ENCODE measurements at places on chromosomes 4 and X.
A peak's percentile ranks its signal among the peaks of the same experiment; 100 is the strongest.

GRCh38 chrX:129900054-129900453 is 5.9 kb upstream of the UTP14A start:
- DNase-seq = no peak

DNA sequence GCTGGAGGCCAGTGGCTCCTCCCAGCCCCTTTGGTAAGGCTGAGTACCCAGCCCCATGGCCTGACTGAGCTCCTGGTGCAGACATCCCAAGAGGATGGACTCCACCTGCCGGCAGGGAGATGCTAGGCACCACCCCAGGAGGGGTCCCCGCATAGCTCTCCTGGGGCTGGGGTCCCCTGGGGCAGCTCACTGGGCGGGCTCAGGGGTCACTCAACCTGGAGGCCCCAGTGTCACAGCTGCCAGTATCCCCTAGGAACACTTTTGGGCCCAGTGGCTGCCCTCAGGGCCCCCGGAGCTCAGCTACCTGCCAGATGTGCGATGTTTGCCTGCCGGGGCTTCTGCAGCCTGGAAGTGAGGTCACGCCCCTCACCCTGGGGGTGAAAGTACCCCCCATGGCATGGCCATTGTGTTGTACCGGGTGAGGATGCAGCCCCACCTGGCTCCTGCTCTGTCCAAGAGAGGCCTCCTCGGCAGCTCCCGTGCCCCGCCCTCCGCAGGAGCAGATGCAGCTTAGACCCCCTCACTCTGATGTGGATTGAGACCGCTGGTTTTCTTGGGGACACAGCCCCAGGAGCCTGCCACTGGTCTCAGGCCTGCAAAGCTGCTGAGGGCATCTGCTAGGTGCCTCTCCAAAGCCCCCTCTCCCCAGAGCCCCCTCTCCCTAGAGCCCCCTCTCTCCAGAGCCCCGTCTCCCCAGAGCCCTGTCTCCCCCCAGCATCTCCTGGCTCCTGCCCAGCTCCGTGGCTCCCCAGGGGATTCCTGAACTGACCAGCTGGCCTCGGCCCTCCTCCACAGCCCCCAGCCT is 6.7 kb upstream of the HGFAC start:
- no peak for DNase-seq

DNA sequence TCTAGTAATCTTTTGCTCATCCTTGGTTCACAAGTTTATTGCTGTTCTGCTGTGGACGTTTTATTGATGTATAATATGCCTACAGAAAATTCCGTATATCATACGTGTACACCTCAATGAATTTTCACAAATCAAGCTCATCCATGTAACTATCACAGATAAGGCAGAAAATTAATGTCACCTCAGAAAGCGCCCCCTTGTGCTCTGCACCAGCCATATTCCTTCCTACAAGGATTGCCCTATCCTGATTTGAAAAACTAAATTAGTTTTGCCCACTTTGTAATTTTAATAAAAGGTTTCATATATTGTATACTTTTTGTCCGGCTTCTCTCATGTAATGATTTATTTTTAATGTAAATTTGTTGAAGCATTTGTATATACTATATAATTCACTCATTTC is 390.8 kb downstream of the ADGRL3 start:
- DNase-seq = no peak

- no peak for DNase-seq
These were observed 112.9 kb downstream of the MBNL3 start for GRCh38 chrX:132375941-132376340.

DNA sequence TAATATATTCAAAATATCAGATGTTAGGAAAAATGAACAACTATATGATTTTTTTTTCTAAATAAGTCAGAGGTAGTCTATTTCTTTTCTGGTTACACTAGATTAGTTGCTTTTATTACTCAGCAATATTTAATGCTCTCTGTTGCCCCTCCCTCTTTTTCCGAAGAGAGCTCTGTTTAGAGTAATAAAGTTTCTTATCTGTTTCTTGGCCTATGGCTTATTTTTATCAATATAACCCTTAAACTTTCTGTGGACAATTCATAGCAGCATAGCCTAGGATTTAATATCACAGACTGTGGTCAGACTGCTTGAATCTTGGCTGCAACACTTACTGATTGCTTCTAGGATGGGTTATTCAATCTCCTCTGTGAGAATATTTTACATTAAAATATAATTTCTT is 2315.4 kb upstream of the AGA start:
- no peak for DNase-seq

DNA sequence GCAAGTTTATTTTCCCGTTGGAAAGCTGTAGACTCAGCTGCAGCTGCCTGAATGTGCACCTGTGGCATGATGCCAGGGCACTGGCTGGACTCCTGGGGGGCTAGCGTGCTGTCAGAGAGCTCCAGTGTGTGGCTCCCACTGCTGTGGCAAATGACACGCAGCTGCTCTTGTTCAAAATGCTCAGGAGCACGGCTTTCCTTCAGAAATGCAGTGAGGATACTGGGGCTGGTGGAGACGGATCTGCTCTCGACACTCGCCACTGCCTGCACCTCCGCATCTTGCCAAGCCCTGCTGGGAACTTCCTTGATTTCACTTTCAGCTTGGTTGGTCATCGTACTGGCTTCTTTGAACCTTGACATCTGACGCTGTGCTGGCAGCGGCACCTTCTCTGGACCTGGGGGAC is 58.7 kb downstream of the GPRIN3 start:
- no peak for DNase-seq

DNA sequence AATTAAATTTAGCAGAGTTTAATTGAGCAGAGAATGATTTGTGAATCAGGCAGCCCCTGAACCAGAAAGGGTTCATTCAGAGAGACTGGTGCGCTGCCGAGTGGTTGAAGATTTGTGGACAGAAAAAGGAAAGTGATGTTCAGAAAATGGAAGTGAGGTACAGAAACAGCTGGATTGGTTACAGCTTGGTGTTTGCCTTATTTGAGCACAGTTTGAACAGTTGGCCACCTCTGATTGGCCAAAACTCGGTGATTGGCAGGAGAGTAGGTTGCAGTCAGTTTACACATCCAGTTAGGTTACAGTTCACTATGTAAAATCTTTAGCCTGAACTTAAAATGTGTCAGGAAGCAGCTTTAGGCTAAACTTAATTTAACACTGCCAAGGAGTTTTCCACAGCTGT is 14.9 kb downstream of the MID1IP1 start:
- no peak for DNase-seq

GRCh38 chr4:1718095-1718850 is 2.9 kb downstream of the TMEM129 start:
- DNase-seq = no peak

- peak; percentile 7 for DNase-seq
These were observed 26.9 kb downstream of the ASB9 start for GRCh38 chrX:15242899-15243555.

All from stimulated activated CD8-positive, alpha-beta memory T cell treated with anti-CD3 and anti-CD28 coated beads, Interleukin-4, amount 100 ng/mL, for 1 hour (primary cell).